ENCODE measurements at places on chromosomes 4 and X.

DNA sequence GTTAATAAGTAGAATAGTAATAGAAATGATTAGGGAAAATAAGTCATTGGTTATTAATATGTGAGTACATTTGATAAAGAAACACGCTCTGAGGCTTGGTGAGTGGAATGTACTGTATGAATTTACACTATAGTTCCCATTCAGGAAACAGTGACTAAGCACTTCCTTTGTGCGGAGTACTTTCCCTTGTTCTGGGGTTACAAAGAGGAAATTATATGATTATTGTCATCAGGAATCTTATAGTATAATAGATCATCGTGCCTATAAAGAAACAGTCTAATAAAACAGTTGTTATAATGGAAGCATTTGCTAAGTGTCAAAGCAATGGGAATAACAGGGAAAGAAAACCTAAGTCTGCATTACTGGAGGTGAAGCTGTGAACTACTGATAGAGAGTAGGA is 138.0 kb downstream of the RPA4 start:
- no peaks in the 10 kb centered on the region for H3K4me1 ChIP-seq
- H3K36me3 ChIP-seq = no peaks in the 10 kb centered on the region
- DNase-seq = no peak
- H3K27me3 ChIP-seq = peaks cover 2% of the 10 kb centered on the region
- H3K27ac ChIP-seq = no peak overlapping the region

- DNase-seq = peak; percentile 45
- peaks cover 33% of the 10 kb centered on the region for H3K4me1 ChIP-seq
- no peaks in the 10 kb centered on the region for H3K36me3 ChIP-seq
- H3K27me3 ChIP-seq = peaks cover 2% of the 10 kb centered on the region
- peak overlapping the region; percentile 82 for H3K4me3 ChIP-seq
Measured at GRCh38 chrX:23952984-23953907, 45.4 kb downstream of the CXorf58 start.

DNA sequence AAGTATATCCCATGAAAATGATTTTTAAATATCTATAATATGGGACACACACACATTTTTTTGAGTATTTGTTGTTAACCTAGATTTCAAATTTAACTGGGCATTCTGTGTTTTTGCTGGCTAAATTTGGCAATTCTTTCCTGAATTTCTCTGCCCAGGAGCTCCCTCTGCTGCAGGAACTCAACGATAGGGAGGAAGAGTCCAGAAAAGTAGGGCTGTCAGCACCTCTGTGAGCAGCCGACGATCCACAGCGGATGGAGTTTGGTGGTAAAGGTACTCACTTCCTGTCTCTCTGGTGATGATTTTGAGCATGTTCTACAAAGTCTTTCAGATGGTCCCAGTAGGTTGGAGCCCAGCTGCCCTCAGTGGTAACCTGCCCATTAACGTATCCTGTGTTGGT is 23.1 kb upstream of the TMEM184C start:
- H3K27ac ChIP-seq = no peak overlapping the region
- H3K4me1 ChIP-seq = no peaks in the 10 kb centered on the region
- DNase-seq = no peak
- H3K4me3 ChIP-seq = no peak overlapping the region
- H3K36me3 ChIP-seq = no peaks in the 10 kb centered on the region

GRCh38 chr4:87228262-87228860 is 7.9 kb upstream of the KLHL8 start:
- H3K4me3 ChIP-seq = no peak overlapping the region
- H3K27me3 ChIP-seq = peaks cover 2% of the 10 kb centered on the region
- H3K4me1 ChIP-seq = no peaks in the 10 kb centered on the region
- H3K27ac ChIP-seq = no peak overlapping the region

- H3K4me1 ChIP-seq = peaks cover 10% of the 10 kb centered on the region
- H3K27me3 ChIP-seq = no peaks in the 10 kb centered on the region
- no peak overlapping the region for H3K4me3 ChIP-seq
- no peak for DNase-seq
- H3K36me3 ChIP-seq = peaks cover 7% of the 10 kb centered on the region
- no peak overlapping the region for H3K27ac ChIP-seq
Measured at GRCh38 chr4:159290321-159291030, 187.6 kb downstream of the RAPGEF2 start.

DNA sequence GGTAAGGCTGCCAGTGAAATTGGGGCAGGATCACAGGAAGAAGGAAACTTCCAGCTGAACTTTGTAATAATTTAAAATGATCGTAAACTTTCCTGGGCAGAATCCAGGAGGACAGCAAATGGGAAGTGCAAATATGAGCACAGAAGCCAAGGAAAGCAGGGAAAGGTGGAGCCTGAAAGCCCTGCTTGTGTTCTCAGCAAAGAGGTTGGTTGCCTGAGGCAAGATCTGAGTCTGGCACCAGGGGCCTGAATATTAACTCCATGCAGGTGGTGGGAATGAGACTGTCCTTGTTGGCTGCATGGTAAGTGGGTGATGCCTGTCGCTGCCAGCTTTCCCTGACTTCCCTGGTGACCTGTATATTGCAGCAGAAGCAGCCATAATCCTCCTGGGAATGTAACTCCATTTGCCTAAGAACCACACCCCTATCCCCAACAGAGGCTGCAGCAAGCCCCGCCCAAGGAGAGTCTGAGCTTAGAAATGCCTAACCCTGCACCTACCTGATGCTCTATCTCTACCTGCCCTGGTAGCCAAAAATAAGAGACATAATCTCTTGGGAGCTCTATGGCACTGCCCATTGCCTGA is 132.0 kb upstream of the HDX start:
- DNase-seq = no peak
- no peak overlapping the region for H3K27ac ChIP-seq
- no peaks in the 10 kb centered on the region for H3K27me3 ChIP-seq
- H3K4me3 ChIP-seq = no peak overlapping the region
- H3K4me1 ChIP-seq = no peaks in the 10 kb centered on the region

- H3K36me3 ChIP-seq = peaks cover 9% of the 10 kb centered on the region
- no peak overlapping the region for H3K27ac ChIP-seq
- peaks cover 52% of the 10 kb centered on the region for H3K4me1 ChIP-seq
Measured at GRCh38 chr4:37909332-37910090, 18.6 kb downstream of the TBC1D1 start.

- no peaks in the 10 kb centered on the region for H3K36me3 ChIP-seq
- H3K4me3 ChIP-seq = no peak overlapping the region
- H3K4me1 ChIP-seq = no peaks in the 10 kb centered on the region
- no peak overlapping the region for H3K27ac ChIP-seq
- peaks cover 2% of the 10 kb centered on the region for H3K27me3 ChIP-seq
Measured at GRCh38 chr4:40511036-40511614, 118.5 kb downstream of the RBM47 start.

- H3K4me1 ChIP-seq = peaks cover 12% of the 10 kb centered on the region
- H3K4me3 ChIP-seq = no peak overlapping the region
- peaks cover 9% of the 10 kb centered on the region for H3K27me3 ChIP-seq
- H3K36me3 ChIP-seq = peaks cover 22% of the 10 kb centered on the region
- H3K27ac ChIP-seq = no peak overlapping the region
Measured at GRCh38 chrX:80747832-80748231, 61.8 kb downstream of the BRWD3 start.

DNA sequence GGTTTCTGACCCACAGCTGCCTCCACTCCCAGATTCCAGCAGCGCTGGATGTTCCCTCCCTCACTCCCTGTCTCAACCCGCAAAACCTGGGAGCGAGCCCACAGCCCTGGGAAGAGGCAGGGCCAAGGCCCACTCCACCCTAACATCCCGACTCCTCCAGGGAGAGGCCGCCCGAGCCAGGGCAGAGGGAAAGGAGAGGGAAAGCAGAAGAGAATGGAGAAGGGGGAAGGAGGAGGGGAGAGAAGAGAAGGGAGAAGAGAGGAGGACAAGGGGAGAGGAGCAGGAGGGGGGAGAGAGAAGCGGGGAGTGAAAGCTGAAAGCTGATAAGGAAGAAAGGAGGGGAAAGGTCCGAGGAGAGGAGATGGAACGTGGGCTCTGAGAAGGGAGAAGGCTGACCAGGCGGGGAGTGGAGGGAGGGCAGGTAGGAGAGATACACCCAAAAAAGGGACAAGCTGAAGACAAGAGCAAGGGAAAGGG is 120.2 kb upstream of the PJA1 start:
- no peaks in the 10 kb centered on the region for H3K36me3 ChIP-seq
- H3K4me1 ChIP-seq = peaks cover 2% of the 10 kb centered on the region
- peaks cover 1% of the 10 kb centered on the region for H3K27me3 ChIP-seq
- no peak for DNase-seq
- no peak overlapping the region for H3K27ac ChIP-seq

- H3K36me3 ChIP-seq = no peaks in the 10 kb centered on the region
- no peak overlapping the region for H3K27ac ChIP-seq
- no peak overlapping the region for H3K4me3 ChIP-seq
- H3K27me3 ChIP-seq = peaks cover 2% of the 10 kb centered on the region
- no peaks in the 10 kb centered on the region for H3K4me1 ChIP-seq
Measured at GRCh38 chr4:55214172-55214571, 88.8 kb upstream of the KDR start.

- peaks cover 89% of the 10 kb centered on the region for H3K4me1 ChIP-seq
- no peak for DNase-seq
- H3K4me3 ChIP-seq = no peak overlapping the region
- no peaks in the 10 kb centered on the region for H3K27me3 ChIP-seq
Measured at GRCh38 chr4:101291198-101291597, 56.1 kb downstream of the PPP3CA start.

Measured in immature natural killer cell (primary cell).